Tibial nerve (tissue), 4 donors: ENCODE measurements at places on chromosomes 4 and X.

DNA sequence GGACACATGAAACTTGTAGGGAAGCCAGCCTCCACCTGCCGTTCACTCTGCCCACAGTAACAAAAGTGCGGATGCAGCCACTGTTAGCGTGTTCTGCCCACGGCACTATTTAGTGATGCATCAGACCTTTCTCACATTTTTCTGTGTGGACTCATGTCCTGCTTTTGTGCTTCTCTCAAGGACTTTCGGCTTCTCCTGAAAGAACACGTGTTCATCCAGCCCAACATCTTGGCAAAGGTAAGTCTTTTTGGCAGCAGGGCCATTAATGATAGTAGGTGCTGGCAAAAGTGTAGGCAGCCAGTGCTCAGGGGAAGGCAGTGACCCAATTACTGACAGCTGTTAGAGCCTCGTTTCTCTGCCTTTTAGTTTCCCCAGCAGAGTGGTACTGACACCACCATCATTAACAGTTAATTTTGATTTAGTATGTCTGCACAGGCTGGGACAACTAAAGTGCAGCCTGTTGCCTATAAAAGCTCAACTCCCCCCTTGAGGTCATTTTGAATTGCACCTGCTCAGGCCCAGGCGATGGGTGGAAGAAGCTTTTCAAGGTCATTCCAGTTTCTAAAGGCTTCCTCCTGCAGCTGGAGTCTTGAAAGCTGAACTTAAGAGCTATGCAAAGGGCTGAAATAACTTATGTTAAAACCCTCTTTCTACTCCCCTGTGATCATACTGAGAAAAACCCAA lies 54.5 kb upstream of the HPSE start:
- no peak for DNase-seq

DNA sequence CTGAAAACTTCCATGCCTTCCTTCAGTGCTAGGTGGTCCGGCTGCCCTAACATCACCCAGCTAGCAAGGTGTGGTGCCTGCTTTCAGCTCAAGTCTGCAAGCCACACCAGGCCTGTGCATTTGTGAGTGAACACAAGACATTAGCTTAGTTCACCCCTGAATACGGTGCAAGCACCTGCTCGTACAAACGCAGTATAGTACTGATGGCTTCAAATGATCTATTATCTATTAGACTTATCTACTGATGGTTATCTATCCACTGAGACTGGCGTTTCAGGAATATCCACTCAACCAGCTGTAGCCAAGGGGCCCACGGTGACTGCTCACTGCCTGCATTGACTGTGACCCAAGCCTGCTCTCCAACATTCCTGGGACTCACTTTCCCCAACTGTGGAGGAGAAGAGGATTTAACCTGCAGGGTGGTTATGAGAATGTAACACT lies 155.9 kb downstream of the SHOX start:
- no peak for DNase-seq

DNA sequence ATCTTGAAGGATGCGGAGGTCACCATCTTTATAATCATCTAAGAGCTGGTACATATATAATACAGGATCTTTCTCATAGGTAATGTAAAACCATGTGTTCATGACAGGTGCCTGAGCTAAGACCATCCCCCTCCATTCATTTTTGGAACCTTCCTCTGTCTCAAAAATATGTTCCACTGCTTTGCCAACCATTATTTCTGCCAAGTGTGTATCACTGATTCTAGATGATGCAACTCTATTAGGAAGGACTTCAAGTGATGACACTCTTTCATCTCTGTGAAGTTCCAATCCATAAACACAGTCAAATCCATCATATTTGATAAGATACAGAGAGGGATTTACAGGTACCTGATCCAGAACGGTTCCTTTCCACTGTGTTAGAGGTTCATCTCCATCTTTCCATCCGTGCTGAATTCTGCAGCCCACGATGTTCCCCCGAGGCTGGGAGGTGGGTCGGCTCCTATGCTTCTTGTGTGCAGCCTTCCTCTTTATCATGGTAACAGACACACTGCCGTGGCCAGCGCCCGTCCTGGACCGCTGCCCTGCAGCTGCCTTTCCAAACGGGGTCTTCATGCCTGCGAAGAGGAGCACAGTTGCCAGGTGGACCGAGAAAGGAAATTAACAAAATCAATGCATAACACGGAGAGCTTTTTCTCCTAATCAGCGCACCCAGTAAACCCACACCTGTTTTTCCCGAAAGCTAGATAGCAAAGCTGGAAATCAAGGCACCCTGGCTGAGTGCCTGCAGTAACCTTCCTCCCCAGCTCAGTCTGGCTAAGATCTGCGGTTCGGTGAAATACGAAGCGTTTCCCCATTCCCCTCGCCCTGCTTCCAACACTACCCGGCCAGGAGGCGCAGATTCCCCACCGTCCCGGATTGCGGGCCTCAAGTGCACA lies 718 bp downstream of the SPIN3 start:
- DNase-seq = no peak

DNA sequence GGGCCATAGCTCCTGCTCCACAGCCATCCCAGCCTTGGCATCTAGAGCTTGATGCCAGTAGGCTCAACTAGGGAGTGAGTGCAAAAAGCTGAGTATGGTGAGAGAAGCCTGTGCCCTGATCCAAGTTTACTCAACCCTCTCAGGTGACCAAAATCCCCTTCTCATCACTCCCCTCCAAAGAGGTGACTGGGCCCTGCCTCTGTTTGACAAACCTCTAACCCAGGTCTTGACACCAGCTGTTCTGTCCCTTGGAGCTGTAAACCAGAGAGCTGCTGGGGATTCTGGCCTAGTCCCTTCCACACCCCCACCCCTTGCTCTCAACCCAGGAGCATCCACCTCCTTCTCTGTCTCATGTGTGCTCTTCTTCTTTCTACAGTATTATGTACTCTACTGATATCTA lies 73.5 kb downstream of the MSN start:
- no peak for DNase-seq

DNA sequence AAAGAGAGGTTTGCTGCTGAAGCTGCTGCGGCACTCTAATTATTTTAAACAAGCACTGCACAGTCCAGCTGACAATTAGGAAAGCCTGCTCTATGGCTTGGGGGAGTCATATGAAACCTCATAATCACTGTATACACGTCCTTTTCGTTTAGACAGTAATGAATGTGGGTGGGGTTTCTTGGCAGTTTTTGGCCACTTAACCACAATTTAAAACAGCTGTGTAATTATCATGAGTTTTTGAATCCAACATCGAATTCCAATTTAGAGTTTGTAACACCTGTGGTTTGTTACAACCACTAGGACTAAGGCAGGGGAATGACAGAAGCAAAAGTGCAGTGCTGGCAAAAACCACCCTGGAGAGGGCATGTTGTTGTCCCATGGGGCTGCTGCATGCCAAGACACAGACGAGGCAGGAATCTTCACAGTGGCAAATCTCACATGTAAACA lies 99.5 kb downstream of the CXXC4 start:
- DNase-seq = no peak

DNA sequence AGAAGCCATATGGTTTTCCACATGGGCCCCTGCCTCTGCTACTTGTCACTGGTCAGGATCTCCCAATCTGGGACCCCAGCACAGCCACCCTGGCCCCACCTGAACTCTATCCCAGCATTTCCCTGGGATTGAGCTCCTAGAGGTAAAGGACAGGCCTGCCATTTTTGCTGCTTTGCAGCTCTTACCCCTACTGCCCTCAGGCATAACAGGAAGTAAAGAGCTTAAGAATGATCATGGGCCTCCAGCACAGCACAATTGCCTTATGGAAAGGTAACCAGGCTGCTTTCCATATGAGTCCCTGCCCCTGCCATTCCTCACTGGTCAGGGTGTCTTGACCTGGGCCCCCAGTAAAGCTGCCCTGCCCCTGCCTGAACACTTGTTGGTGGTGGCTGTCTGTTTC lies 254.9 kb upstream of the ZCCHC13 start:
- DNase-seq = no peak
